ENCODE measurements at places on chromosomes 3 and 15.

- no peak for DNase-seq
Measured at GRCh38 chr15:38196076-38196475, 56.6 kb upstream of the SPRED1 start.

- no peak for DNase-seq
Measured at GRCh38 chr3:101182734-101183133, 137.6 kb downstream of the IMPG2 start.

- no peak for DNase-seq
Measured at GRCh38 chr3:58989163-58989562, 60.7 kb downstream of the CFAP20DC start.

DNA sequence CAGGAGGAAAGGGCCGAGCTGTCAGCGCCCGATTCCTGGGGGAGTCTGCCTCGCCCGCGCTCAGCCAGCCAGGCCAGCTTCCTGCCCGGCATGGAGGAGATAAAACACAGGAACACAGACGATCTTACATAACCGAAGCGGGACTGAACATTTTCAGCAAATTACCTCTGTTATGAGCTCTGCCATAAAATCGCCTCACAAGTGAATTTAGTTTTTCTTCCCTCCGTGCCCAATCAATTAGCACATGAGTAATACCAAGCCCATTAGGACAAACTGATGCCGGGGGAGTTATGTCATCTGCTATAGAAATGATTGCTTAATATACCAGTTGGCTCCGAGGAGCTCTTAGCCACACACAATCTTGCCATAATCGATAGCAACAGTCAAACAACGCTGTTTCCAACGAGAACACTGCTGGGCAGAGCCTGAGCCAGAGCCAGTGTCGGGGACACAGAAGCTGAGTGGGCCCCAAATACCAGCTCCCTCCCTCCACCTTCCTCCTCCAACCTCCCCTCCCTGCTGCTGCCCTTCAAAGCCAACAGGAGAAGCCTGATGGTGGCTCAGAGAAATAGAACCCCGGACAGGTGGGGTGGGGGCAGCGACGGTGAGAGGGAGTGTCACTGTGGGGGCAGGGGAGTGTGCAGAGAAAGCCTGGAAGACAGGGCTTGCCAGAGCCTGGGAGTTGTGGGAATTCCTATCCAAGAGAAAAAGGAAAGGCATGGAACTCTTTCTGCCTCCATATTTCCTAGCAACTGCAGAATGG, 279.4 kb upstream of the TLE3 start:
- DNase-seq: no peak

GRCh38 chr15:72787526-72787925, 4.0 kb upstream of the ADPGK start:
- DNase-seq: no peak

- no peak for DNase-seq
Measured at GRCh38 chr3:30286007-30286669, 320.3 kb upstream of the TGFBR2 start.

DNA sequence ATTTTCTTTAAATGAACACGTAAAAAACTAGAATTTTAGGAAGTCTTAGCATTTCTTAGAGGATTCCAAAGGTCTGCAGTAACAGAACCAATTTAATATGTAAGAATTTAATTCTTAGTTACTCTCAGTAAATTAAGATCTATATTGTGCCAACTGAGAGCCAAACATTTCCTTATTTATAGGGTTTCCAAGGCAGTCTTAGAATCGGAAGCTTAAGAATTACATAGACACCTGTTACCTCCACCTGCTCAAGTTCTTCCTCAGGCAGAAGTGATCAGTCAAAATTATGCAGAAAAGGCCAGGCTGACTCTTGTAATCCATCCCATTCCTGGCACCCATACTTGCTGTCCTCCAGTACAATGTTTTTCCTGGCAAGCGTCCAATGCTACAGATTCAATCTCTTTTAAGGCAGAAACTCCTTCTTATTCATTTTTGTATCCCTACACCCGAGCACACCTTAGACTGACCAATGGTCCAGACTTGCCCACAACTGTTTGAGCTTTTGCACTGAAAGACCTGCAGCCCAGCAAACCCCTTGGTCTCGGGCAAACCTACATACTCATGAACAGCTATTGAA, 64.3 kb downstream of the NCEH1 start:
- DNase-seq: no peak

- DNase-seq: no peak
Measured at GRCh38 chr15:61480863-61481262, 251.8 kb upstream of the RORA start.

DNA sequence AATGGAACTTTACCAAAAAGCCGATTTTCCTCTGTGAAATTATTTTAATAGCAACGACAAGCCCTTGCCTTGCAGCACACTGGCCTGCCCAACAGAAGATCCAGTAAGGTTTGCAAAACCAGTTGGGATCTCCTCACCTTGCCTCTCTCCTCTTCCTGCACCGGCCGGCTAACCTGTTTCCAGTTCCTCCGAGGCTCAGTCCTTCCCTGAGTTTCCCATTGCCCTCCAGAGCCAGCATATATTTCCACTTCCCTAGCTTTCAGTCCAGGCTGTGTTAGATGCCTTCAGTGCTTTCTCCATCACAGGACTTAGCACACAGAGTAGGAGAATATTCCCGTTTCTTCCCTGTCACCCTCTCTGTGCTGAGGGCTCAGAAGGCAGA, 60.3 kb downstream of the NOX5 start:
- no peak for DNase-seq

DNA sequence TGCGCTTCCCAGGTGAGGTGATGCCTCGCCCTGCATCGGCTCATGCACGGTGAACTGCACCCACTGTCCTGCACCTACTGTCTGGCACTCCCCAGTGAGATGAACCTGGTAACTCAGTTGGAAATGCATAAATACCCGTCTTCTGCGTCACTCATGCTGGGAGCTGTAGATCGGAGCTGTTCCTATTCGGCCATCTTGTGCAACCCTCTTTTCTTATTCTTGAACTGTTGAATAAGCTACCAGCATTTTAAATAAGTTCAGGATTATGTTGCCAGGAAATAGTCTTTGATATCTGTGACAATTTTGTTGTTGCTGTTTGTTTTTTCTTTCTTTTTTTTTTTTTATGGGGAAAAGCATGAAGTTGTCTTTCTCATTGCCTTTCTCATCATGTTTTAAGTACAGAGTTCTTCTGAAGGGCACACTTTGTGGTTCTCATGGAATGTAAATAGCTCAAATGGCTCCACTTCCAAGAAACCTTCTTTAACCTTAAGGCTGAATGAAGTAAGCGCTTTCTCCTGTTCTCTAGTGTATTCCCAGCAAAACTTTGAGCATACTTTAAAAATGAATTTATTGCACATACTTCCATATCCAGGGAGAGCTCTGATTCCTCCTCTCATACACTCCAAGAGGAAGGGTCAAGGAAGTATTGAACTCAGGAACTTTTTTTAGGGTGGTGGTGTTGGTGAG, 468.0 kb upstream of the TBL1XR1 start:
- no peak for DNase-seq

GRCh38 chr3:122681284-122681973, 790 bp downstream of the PARP14 start:
- DNase-seq: no peak

- no peak for DNase-seq
Measured at GRCh38 chr3:14914779-14915117, 32.6 kb upstream of the NR2C2 start.

- no peak for DNase-seq
Measured at GRCh38 chr3:46271209-46271745, 29.0 kb downstream of the CCR3 start.
